Effector CD8-positive, alpha-beta T cell (primary cell): ENCODE measurements at places on chromosomes 3 and 15.

GRCh38 chr3:72411126-72411525, 437.1 kb downstream of the SHQ1 start:
- no peak for DNase-seq

DNA sequence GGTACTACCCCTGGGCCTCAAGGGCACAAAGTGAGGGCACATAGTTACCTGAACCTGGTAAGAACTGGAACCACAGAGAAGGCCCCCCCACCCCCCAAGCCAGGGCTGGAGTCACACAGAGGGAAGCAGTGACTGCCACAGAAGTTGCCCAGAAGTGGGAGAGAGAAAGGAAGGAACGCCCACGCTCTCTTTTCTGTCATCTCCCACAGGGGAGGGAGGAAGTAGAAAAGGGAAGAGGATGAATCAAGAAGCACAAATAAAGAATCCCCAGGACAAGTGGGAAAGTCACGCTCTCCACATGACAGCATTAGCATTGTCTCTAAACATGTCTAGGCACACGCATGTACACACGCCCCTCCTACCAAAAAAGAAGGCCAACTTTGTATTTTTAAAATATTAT, 114.7 kb upstream of the FRMD4B start:
- no peak for DNase-seq

- no peak for DNase-seq
Measured at GRCh38 chr3:156619376-156619775, 55.0 kb upstream of the TIPARP start.

DNA sequence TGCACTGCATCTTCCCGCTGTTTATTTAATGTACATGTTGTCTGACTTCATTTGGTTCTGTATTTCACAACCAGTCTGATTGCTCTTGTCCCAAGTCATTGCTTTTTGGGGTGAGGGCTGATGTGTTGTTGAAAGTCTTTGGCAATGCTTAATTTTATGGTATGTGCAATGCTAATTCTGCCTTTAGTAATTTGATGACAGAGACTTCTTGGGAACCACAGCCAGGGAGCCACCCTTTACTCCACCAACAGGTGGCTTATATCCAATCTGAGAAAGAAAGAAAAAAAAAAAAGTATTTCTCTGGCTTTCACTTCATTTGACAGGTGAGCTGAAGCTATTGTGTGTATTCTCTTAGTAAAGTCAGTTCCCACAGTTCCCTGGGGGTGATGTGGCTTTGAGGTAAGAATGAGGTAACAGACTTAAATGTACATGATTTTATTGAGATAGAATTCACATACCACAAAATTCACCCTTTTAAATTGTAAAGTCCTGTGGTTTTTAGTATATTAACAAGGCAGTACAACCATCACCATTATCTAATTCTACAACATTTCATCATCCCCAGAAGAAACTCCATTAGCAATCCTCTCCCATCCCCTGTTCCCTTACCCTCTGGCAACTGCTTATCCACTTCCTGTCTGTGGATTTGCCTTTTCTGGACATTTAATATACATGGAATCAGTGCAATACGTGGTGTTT, 97.3 kb downstream of the SLCO3A1 start:
- DNase-seq = no peak

DNA sequence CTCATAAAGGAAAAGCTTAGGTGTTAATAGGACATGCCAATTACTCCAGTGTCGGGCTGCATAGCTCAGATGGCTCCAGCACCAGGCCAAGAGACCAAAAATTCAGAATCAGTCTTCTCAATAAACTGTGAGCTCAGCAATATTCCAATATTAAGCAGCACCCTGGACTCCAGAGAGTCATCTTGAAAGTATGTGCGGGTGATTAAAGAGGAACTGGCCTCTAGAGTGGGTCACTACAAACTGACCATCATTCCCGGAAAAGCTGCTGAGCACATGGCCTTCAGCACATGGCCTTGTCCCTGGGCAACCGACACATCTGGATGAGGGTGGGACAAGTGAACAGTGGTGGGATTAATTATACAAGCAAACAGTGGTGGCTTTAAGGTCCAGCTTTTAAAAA, 59.0 kb downstream of the MAGI1 start:
- DNase-seq = no peak

GRCh38 chr3:135127946-135128470, 332.9 kb downstream of the EPHB1 start:
- DNase-seq = no peak

GRCh38 chr3:11381563-11381962, 109.4 kb downstream of the ATG7 start:
- DNase-seq = no peak

DNA sequence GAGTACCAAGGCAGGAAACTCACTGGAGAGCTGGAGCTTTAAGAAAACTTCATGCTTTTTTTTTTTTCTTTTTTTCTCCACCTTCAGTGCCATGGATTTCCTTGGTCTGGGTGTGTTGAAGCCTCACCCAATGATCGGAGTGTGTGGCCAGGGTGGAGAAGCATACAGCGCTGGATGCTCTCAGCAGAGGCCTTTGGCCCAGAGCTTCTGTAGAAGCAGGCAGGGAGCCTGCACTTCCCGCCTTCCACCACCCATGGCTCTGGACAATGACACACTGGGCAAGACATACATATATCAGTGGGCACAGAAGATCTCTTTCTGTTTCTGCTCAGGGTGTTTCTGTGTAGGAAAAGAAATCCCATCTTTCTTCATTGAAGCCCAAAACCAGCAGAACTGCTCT, 55.8 kb upstream of the ACAD9 start:
- DNase-seq = no peak

- DNase-seq = no peak
Measured at GRCh38 chr15:35665896-35666536, 120.1 kb upstream of the DPH6 start.

DNA sequence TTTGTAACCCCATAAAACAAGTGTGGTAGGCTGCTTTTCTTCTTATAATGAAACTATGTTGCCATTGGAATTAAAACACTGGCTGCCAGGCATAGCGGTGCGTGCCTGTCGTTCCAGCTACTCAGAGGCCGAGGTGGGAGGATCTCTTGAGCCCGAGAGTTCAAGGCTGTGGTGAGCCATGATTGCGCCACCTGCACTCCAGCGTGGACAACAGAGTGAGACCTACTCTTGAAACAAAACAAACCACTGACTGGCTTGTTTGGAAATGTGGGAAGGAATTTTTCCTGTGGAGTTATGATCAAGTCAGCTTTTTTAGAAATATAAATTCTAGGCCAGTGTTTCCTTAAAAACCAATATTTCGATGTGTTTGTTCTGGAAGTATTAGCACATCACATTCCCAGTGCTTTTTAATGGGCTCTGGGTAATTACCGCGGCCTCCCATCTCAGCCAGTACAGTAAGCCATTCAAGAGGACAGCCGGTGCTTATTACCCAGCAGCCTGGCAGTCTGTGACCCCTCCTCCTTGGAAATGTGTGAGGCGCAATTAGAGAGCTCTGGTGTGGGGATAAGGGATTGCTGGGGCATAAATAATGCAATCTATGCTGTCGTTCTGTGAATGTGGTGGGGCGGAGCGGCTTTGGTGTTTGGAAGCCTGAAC, 58.3 kb upstream of the TRAK1 start:
- no peak for DNase-seq

DNA sequence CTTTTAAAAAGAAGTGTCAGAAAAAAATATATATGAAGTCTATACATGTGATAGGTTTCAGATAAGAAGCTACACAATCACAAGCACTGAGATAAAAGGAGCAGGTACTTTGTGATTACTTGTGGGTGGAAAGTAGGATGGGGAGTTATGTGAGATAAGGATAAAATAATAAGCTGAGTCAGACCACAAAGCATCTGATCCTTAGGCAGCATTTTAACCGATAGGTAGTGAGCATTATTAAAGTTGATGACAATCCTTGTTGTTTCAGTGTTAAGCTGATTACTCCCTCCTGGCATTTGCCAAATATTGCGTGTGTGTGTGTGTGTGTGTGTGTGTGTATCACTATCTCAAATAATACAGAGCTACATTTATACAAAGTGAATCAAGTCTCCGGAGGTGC, 483.1 kb downstream of the NAALADL2 start:
- DNase-seq = no peak

- peak; percentile 5 for DNase-seq
Measured at GRCh38 chr3:130759692-130760338, 13.2 kb upstream of the PIK3R4 start.

GRCh38 chr3:88180398-88180999, 30.7 kb downstream of the C3orf38 start:
- no peak for DNase-seq

DNA sequence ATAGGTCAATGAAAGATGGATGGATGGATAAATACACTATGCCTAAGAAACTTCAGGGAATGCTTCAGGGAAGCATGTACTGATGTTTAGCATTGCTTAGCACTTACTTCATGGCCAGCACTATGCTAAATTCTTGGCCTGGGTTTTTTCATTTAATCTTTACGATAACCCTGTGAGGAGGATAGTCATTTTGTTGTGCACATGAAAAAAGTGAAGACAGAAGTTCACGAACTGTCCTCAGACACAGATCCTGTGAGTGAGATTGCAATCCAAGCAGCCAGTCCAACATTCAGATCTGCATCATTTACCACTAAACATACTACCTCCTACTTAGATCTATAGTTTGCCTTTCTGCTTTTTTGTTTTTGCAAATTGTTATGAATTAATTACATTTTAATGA, 510.8 kb upstream of the AGTR1 start:
- DNase-seq = no peak

DNA sequence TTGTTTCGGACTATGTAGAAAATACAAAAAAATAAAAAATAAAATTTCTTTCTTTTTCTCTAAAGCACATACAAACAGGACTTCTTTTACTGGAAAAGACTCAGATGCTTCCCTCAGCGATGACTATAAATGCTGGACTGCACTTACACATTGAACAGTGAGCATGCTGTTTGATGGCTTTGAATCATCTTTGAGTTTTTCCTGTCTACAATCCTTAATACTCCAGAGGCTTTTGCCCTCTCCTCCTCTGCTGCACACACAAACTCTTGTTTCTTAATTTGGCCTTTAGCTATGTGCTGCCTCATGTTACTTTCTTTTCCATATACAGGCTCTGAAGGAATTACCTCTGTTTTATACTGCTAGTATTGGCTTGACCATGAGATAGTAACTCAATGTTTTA, 575.1 kb downstream of the EPHA3 start:
- no peak for DNase-seq

DNA sequence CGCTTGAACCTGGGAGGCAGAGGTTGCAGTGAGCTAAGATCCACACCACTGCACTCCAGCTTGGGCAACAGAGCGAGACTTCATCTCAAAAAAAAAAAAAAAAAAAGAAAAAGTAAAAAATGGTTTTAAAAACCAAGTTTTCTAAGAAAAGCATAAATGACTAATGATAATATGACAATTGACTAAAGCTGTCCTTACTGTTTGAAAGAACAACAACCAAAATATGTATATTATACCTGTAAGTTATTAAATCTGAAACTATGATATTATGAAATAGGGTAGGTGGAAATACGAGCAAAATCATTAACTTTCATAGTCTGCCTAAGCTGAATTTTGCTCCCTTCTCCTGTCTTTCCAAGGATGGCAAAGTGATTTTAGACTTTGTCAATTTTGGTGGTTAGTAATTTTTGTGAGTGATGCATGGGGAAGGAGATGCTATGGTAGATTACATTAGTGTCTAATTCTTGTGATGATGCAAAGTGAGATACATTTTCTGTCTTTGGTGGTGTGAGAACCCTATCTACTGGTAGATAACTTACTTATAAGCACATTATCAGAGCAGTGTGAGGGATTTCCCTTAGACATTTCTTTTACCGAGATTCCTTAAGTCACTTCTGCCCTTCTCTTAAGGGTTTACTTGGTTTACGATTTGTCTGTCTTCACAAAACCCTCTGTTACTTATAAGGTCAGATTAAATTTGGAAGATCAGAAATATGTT, 10.6 kb upstream of the CHD2 start:
- DNase-seq = no peak

DNA sequence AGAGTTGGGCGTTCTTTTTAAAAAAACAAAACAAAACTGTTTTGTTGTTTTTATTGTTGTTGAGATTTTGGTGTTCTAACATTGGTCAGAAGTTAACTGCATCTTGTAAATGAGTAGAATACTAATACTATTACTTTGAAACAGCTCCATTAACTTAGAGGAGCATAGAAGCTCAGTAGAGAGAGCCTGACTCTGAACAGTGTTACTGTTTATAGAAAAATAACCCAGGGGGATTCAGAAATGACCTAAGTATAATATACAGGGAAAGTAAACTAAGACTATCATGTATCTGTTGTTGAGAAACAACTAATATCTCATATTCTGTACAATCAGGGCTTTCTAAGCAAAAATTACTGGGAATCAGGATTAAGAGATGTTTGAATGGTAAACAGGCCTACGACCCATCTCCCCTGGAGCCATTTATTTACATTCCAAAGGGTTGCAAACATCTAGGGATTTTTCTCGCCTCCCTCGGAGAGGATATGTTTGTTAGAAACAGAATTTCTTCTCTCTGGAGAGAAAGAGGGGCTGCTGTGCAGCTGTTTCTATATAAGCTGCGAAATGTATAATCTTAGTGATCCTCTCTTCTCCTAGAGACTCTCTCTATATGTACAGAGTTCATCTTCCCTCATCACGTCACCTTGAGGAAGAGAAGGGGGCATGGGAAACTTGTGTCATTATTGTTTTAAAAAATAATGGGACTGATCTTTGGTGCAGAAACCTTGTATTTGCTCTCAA, 827.5 kb upstream of the DPPA4 start:
- DNase-seq = no peak
